ENCODE measurements at places on chromosomes 6 and 20.

GRCh38 chr6:40988634-40989033 lies 50.4 kb downstream of the UNC5CL start:
- DNase-seq: no peak

DNA sequence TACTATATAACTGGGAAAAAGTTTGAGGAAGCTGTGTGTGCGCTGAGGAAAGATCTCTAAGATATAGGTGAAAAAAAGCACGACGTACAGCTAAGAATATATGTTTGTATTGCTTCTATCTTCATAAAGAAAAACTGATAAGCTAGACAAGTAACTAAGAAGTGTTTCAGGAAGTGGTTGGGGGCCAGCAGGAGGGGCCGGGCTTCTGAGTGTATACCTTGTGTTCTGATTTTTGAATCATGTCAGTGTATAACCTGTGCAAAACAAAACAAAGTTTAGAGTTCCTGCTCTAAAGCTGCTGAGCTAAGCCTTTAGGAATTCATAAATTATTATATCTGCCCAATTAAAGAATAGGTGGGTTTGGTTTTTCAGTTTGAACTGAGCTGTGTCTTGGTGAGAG lies 7.9 kb upstream of the OSER1 start:
- no peak for DNase-seq

DNA sequence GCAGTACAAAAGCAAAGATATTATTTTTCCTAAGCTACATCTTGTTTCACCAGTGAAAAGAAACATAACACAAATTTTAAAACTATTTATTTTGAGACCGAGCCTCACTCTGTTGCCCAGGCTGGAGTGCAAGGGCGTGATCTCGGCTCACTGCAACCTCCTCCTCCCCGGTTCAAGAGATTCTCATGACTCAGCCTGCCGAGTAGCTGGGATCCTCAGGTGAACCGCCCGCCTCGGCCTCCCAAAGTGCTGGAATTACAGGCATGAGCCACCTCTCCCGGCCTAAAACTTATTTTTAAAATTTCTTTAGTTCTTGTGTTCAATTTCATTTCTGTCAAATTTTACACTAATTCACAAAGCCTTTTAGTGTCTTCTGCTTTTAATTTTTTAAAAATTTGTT lies 5.9 kb downstream of the SRSF12 start:
- no peak for DNase-seq

DNA sequence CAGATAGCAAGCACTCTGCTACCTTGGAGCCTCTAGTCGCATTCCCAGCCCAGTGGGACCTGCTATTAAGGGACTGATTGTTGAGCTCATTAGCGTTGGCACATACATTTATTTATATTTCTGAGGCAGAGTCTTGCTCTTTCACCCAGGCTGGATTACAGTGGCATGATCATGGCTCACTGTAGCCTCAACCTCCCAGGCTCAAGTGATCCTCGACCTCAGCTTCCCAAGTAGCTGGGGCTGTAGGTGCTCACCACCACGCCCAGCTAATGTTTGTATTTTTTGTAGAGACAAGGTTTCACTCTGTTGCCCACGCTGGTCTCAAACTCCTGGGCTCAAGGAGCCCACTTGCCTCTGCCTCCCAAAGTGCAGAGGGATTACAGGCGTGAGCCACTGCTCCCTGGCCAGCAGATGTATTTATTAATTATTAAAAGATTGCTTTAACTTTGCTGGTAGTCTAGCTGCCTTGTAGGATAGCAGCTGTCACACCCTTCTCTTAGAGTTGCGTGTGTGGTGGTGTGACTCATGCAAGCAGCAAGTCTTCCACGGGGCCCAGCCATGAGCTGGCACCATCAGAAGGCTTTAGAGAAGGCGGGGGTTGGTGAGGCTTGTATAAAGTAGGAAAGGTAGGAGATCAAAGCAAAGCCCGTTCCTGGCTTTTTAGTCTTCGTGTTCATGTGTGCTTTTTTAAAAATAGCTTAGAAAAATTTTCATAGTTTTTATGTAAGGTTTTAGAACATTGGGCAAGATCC lies 16.5 kb downstream of the ACTR5 start:
- peak; percentile 21 for DNase-seq

DNA sequence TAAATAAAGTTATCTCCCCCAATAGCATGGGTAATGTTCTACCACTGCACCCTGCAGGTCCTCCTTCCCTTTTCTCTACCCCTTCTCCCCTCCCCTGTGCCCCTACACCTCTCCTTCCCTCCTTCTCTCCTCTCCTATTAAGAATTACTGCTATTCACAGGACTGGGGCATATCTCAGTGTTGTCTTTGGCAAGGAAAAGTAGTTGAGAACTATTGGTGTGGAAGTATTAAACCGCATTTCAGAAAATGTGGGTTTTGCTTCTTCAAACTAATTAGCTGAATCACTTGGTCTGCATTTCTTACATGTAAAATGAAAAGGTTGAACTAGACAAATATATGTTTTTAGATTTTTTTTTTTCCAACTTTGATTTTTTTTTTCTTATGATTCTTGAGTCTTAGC lies 296.3 kb downstream of the CDKAL1 start:
- DNase-seq: no peak

- DNase-seq: no peak
Observed at GRCh38 chr20:2246069-2246491, 49.7 kb upstream of the TGM3 start.

- no peak for DNase-seq
Observed at GRCh38 chr20:62241506-62241905, 3.2 kb downstream of the OSBPL2 start.

DNA sequence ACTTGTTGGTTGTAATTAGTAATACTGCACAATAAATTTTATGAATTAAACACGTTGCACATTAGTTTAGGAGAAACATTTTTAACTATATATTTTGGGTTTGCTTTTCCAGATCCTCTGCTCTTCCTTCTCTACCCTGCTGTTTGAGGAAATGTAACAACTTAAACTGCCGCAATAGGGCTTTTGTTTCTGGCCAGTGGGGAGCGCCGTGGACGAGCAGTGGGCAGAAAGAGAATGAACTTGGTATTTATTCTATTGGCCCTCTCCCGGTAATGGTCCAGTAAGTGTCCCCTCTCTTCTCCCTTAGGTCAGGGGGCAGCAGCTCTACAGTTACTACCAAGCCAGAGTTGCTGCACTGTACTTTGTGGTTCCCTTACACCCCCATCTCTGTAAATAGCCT lies 35.2 kb upstream of the EPHA7 start:
- DNase-seq: no peak

DNA sequence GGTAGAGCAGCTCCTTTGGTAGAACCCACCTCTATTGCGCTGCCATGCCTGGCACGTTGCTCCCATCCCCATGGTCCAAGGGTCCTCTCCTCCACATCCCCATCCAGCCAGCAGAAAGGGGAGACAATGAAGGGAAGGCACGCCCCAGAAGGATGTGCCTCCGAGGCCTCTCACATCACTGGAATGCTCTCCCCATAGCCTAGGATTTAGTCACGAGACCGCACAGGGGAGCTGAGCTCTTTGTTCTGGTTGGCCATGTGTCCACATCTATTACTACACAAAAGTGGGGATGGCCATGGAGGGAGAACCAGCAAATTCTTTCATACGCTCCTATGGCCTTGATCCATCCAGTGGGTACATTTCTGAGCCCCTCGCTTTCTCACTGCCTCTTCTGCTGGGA lies 60.5 kb upstream of the SALL4 start:
- DNase-seq: no peak

DNA sequence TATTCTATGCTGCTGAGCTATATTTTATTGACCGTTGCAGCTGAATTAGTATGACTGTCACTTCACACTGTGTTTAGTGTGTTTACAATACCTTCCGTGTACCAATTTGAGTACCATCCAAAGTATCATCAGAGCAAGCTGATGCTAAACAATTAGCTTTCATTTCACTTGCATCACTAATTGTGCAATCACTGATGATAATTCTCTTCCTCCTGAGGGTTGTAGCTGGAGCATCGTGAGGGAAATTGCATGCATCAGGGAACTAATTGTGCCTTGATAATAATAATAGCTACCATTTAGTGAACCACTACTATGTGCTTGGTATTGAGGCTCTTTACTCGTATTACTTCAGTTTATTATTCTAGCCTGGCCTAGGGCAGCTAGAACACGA lies 384.8 kb upstream of the SOX4 start:
- DNase-seq: no peak

GRCh38 chr20:4545526-4545925 lies 176.2 kb upstream of the PRND start:
- no peak for DNase-seq

GRCh38 chr6:20610636-20611370 lies 76.5 kb downstream of the CDKAL1 start:
- no peak for DNase-seq

All from stimulated activated CD4-positive, alpha-beta T cell treated with anti-CD3 and anti-CD28 coated beads, Interleukin-1b, Interleukin-23, amount 100 ng/mL, for 1 hour (primary cell).